Choroid plexus epithelial cell (primary cell): ENCODE measurements at places on chromosomes 6 and 20.

DNA sequence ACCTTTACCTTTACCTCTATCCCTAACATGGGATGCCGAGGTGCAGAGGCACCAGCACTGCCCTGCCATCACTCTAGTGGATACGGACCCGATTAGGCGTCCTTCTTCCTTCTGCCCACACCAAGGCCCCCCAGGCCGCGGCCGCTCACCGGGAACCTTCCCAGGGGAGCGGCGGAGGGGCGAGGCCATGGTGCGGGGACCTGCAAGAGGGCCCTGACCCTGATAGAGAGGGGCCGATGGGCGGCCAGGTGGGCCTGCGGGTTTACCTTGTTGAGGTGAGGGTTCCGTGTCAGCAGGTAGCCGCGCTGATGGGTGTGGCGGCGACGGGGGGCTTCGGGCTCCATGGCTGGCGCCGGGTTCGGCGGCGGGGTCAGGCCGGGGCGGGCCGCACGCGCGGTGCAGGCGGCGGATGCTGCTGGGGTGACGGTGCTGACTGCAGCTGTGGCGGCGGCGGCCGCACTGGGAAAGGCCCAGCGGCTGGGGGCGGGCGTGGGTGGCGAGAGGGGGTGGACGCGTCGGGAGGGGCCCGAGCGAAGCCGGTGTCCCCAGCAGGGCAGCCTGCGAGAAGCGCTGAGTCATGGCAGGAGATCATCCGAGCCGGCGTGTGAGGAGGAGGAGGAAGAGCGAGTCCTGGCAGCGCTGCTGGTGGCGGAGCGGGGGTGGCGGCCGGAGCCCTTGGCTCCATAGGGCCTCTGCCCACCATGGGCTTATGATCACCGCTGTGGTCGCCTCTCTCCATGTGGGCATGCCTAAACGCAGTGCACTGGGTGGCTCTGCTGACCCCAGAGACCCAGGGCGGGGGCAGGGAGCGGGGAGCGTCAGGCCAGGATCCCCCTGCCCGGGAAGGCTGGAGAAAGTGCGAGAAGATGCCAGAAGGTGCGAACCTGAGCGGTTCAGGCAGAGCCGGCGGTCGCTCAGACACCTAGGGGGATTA lies at the start of gene ME1:
ME1 (minus strand) TSS at position 441 of the 934 bp plus-strand sequence; CDS start at position 344, 97 bp downstream.
- DNase-seq, result peak; percentile 77

- DNase-seq, result no peak
Observed at GRCh38 chr6:107689951-107690642, 134.0 kb downstream of the SCML4 start.

- DNase-seq, result peak; percentile 42
Observed at GRCh38 chr20:41334443-41335421, 5.9 kb upstream of the LPIN3 start.

GRCh38 chr20:8304124-8304816 lies 172.2 kb downstream of the PLCB1 start:
- peak; percentile 16 for DNase-seq

DNA sequence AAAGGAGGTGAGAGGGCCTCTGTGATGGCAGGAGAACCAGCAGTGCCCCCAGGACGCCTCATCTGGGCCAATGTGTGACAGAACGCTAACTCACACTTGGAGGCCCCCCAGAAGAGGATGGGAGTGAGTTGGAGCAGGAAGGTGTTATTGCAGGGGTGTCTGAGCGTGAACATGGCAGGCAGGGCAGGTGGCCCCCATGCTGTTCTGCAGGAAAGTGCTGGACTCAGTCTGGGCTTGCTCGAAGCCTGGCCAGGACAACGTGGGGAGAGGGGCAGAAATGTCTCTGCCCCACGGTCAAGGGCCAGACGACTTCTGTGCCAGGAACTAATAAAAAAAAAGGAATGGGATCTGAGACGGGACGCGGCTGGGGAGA lies 931 bp upstream of the EBF4 start:
- DNase-seq, result no peak

DNA sequence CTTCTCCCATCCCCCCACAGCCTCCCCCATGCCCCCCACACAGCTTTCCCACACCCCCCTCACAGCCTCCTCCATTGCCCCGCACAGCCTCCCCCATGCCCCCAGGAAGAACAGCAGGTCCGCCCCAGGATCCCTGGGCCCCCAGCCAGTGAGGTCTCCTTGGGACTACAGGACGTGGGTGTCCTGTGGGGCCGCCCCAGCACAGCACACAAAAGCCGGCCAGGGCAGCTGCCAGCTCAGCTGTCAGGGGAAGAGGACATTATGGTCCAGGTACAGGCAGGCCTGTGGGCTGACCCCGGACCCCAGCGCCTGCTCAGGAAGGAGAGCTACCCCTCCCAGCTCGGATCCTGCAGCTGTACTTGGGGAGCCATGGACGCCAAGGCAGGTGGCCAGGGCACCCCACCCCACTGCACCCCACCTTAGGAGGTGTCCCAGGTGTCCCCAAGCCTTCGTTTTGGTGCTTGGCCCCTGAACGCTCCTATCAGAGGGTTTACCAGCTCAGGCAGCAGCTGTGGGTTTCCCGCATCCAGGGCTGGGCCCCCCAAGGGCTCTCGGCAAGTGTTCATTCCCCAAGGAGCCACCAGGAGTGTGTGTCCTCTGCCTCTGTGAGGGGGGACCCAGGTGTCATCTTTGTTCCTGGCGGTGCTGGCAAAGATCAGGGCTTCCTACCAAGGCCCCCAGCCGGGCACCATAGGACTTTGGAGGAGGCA lies 42.3 kb upstream of the GATA5 start:
- DNase-seq, result no peak

GRCh38 chr20:63625771-63626423 lies 1.0 kb downstream of the GMEB2 start:
- peak; percentile 46 for DNase-seq

DNA sequence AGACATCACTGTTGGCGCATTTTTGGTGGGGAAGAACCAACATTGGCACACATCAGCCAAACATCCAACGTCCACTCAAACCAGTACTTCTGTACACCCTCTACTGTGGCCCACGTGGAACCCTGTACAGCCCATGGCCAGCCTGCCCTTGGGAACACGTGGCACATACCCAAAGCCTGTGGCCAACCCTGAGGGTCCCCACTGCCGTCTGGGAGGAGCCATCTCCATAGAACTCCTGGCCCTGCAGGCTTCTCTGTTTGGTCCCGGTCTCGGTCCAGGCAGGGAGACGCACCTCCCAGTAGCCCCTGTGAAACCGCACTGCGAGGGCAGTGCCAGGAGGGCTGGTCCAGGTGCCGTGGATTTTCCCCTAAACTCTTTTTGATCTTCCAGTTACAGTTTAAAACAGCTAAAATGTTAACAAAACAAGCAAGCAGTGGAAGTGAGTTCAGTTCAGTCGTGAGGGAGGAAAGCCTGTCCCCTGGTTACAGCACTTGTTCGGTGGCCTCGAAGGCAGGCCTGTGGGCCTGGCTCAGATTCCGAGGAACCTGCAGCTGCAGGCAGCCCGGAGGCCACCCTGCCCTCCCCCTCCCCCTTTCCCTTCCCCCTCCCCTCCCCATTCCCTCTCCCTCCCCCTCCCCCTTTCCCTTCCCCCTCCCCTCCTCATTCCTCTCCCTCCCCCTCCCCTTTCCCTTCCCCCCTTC lies 233.7 kb downstream of the DLL1 start:
- no peak for DNase-seq

DNA sequence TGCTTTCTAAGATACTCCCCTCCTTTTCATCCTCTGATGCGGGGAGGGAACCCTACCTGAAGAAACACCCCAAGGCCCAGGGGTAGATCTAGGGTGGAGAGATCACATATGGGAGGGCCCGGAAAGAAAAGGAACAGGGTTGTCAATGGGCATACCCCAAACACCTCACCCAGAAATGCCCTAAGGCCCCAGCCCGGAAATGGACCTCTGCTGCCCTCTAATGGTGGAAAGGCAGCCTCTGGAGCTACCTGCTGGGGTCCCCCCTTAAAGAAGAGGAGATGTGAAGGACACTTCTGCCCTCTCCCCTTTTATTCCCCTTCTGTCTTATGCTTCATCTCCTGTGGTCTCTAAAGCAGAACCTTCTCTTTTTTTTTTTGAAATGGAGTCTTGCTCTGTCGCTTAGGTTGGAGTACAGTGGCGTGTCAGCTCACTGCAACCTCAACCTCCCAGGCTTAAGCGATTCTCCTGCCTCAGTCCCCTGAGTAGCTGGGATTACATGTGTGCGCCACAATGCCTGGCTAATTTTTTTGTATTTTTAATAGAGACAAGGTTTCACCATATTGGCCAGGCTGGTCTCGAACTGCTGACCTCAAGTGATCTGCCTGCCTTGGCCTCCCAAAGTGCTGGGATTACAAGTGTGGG lies 458 bp upstream of the ARMC12 start:
- DNase-seq, result peak; percentile 73

DNA sequence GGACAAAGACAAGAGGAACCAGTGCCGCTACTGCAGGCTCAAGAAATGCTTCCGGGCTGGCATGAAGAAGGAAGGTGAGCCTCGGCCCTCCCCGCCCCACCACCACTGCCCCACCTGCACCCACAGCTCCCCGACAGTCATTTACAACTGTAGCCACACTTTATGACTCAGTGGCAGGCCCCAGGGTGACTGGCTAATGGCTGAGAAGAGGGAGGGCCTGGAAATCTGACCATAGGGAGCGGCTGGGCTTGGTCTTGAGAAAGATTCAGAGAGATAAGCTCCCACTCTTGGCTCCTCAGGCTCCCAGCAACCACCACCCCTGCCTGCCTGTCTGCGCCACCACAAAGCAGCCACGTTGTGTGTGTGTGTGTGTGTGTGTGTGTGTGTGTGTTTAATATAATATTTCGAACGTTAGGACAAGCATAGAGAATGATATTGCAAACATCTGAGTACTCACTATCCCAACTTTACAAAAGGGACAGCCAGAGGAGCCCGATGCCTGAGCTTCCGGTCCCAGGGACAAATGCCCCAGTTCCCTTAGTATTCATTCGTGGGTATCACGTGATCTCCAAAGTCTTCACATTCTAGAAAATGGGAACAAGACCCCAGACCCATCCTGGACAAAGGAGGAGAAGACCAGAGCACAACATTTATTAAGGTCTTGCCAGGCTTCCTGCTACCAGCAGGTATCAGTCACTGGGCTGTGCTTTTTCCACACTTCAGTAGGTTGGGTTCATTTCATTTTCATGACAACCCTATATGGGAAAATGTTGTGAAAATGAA lies 52.1 kb downstream of the HNF4A start:
- peak; percentile 45 for DNase-seq

DNA sequence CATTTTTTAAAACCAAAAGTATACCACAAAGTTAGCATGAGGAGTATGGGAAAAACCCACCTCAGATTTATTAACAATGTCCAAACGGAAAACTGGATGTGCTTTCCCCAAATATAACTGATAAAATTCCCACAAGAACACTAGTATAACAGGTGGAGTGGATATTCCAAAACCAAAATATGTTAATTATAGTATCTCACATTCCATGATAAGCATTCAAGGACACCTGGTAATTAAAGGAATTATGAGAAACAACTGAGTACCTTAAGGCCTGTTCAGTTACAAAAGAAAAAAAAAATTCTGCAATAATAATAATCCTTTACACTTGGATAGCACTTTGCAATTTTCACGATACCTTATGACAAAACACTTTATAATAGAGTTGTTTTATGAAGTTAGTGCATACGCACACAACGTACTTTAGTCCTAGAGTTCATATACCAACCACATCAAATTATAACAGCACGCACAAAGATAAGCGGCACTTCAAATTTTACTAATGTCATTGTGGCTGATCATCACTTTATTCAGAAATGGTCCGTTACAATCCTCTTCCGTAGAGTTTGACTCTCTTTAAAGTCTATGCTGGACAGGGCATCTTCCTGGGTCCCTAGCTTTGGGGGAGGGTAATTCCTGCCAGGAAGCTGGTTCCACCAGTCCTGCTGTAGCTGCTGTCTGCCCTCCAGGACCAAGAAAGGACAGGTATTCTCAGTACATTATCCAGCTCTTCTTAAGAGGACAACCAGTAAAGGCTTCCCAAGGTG lies 1.7 kb downstream of the CDK19 start:
- no peak for DNase-seq

DNA sequence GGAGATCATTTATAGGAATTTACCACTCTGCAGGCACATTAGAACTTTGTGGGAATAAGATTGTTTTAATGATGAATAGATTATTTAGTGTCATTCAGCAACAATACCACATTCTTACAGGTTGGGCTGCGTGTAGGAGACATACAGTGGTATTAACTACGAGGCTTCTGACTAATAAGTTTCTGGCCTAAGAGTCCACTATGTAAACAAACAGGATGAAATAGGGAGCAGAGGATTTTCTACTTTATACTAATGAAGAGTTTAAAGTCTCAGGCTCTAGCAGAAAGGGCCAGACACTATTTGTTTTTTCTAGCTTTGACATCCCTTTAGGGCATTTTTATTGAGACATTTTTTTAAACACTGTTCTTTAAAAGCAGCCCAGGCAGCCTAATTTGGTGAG lies 75.6 kb downstream of the SLC24A3 start:
- peak; percentile 49 for DNase-seq

DNA sequence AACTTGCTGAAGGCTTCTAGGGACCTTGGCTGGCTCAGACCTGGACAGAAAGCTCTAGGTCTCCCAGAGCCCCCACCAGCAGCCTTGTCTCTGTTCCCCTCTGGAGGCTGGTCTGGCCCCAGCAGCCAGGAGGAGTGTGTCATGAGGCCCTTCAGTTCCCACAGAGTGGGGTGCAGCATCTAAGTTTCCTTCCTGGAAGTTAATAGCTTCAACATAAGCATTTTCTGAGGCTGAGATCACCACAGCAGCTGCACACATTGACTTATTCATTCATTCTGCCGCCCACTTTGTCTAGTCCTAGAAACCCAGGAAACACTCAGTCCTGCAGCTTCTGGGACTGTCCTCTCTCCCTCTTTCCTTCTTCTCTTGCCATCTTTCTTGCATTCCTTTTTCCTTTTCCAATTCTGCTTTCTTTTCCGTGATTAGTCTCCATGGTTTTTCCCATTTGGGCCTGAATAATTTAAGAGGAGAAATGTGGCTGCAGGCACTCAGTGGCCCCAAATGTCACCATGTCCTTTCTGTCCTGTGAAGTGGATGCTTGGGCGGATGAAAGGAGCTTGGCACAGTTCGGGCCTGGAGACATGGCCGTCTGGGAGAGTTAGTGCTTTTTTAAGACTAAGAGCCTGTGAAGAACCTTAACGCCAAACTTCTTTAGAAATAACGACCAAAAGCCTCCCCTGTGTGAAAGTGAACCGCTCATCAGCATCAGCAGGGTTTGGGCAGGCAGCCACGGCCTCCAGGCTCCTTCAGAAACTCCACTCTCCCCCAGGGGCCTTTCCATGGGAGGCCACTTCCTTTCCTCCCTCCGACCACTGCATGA lies 31.0 kb upstream of the PCMTD2 start:
- DNase-seq, result peak; percentile 93

DNA sequence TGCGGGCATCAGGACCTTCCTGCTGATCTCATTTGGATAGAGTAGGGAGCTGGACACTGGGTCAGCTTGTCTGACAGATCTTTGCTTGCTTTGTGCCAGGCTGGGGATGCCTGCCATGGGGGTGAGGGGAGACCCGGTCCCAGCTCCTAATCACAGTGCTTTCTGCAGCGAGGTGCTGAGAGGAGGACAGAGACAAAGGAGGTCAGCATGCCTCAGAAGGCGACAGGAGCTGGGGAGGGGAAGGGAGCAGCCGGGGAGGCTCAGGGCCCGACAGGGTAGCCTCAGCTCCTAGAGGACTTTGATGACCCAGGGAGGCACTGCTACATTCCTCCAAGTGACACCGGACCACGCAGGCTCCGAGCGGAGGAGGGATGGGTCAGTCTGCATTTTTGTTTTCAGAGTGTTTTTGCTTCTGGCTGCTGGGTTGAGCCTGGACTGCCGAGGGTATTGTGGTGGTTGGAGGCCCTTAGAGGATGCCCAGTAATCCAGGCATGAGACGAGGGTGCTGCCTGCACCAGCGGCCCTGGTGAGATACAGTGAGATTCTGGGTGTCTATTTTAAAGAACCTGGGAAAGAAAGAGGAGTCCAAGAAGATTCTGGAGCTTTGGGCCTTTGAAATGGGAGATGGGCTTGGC lies 7.8 kb downstream of the RBM38 start:
- no peak for DNase-seq

- no peak for DNase-seq
Observed at GRCh38 chr20:15612769-15613168, 960.5 kb downstream of the KIF16B start.
